ENCODE measurements at places on chromosomes 1 and 21.

GRCh38 chr1:185498207-185498606 is 181.2 kb upstream of the IVNS1ABP start:
- no peak for DNase-seq

DNA sequence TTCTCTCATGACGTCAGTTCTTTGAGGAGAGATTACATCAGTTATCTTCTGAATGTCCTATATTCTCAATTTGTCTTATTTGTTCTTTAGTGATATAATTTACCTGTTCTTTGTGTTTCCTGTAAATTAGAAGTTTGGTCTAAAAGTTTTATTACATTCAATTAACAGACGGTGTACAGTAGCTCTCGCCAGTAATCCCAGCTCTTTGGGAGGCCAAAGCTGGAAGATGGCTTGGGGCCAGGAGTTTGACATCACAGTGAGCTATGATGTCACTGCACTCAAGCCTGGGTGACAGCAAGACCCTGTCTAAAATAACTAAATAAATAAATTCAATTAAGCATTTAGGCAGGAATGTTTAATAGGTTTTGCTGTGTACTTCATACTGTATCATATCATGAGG is 25.3 kb upstream of the IPP start:
- DNase-seq = no peak

GRCh38 chr1:203036537-203036936 is 10.2 kb downstream of the PPFIA4 start:
- no peak for DNase-seq

GRCh38 chr1:167297222-167298214 is 76.8 kb downstream of the POU2F1 start:
- no peak for DNase-seq

DNA sequence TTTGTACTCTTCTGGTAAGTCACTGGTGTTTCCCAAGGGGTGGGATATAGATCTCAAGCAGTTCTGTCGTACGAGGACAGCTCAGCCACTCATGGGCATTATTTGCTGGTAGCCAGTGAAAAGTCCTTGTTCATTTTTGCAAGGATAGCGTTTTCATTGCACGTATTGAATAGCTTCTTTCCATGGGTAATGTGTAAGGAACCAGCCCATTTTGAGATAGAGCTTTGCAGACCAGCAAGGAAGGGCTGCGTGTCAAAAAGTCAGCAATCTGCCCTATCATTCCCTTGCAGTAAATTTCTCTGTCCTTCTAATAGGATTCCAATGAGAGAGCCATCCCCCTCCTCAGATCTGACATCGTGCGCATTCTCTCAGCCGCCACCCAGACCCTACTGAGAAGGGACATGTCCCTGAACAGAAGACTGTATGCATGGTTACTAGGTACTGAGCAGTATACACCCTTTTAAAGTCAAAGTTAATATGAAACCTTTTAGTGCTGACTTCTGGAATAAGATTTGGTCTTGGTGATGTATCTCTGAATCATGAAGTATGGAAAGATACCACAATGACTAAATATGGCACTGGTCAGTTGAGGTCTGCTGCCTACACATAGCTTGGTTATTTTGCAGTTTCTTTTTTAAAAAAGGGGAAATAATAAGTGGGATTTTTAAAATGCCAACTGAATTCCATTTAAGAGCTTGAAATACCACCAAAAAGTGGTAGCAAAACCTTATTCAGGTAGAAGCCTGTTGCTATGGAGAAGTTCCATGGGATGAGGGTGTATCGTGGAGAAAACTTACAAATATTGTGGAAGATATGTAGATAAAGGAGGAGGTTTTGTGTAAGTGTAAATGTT is 55.3 kb downstream of the DOP1B start:
- peak; percentile 45 for DNase-seq

DNA sequence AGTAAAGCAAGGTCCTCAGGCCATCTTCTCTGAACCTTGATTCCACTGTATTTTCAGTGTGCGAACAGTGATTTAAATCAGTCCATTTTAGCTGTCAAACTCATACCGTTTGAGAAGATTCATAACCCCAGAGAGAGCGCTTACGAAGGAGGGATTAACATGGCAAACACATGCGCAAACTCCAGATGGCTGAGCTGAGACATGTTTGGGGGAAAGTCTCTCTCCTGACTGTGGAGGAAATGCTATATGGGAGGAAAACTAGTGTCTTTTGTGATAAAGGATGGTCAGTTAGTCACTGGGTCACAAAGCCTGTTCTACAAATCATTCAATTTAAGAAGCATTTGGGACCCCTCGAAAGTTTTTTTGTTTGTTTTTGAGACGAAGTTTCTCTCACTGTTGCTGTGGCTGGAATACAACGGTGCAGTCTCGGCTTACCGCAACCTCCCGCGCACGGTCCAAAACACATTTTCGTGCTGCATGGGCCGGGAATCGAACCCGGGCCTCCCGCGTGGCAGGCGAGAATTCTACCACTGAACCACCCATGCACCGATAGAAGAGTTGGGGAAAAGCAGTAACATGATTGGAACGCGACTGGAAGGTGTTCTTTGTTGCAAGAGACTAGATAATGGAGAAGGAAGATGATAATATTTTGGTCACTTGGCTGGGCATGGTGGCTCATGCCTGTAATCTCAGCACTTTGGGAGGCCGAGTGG is 58.4 kb upstream of the CXADR start:
- DNase-seq = peak; percentile 54

DNA sequence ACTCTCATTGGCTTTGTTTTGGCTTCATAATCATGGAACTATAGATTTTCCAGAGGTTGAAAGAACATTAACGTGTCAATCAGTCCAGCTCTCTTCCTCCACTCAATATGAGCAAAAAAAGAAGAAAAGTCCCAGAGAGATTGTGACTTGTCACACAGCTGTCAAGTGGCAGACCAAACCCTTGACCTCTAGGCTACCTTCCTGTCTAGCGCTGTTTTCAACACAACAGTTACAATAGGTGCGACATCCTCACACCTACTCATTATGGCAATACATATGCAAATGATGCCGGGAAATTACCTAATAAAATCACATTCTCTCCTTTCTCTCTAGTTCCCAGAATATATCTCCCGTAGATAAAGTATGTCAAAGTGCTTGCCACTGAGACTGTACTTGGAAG is 1.1 kb downstream of the WARS2 start:
- DNase-seq = no peak

- no peak for DNase-seq
Measured at GRCh38 chr1:236718328-236718727, 32.0 kb downstream of the ACTN2 start.

- no peak for DNase-seq
Measured at GRCh38 chr1:195195423-195196057, 1412.7 kb downstream of the KCNT2 start.

Measured in HTR-8/SVneo (cell line).